ENCODE measurements at places on chromosomes 7 and 10.

DNA sequence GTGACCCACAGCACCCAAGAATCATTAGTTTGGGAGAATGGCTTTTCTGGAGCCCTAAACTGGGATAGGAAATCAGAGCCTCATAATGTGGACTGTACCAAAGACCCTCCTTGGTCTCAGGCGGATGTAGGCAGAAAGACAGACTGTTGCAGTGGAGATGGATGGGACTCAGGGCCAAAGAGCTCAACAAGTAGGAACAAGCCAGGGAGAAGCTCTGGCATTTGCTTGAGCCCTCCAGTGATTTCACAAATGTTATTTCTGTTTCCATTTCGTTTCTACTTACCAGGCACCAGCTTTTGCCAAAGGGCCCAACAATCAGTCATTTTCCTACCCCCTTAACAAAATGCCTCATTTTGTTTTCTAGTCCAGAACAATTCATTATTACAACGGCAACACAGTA is 762.7 kb downstream of the KCNMA1 start:
- DNase-seq = no peak

- DNase-seq = no peak
Observed at GRCh38 chr10:69406816-69407580, 9.7 kb downstream of the TACR2 start.

- no peak for DNase-seq
Observed at GRCh38 chr7:151716323-151716722, 160.6 kb downstream of the PRKAG2 start.

- DNase-seq = peak; percentile 92
Observed at GRCh38 chr10:10911471-10911921, 106.2 kb upstream of the CELF2 start.

DNA sequence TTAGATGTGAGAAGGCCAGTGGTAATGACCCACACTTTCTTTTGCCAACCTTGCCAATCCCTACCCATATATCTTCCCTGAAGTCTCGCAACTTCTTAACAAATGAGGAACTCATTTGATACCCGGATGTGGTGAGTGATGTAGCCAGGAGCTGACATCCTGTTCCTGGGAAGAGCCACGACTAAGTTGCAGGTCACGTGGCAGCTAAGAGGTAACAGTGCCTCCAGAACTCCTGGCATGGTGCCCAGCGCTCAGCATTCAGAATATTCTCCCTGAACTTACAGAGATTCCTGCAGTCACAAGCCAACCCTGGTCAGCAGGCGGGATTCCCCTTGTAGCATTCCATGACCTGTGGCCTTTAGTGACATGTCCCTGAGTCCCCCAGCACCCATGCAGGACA is 282.5 kb downstream of the GALNT17 start:
- DNase-seq = no peak

DNA sequence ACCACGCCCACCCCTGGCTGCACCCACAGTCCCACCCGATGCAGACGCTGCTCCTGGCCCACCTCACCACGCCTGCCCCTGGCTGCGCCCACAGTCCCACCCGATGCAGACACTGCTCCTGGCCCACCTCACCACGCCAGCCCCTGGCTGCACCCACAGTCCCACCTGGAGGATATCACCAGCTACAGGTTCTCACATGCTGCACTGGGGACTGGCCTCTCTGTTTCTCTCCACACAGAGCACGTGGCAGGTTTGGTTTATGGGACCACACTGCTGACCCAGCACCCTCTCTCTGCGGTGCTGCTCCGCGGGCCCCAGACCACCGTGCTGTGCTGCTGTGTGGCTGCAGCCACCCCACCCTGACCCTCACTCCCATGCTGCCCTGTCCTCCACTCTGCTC is 120.9 kb downstream of the VIPR2 start:
- DNase-seq = no peak

GRCh38 chr10:100883312-100883821 is 29.4 kb upstream of the SLF2 start:
- DNase-seq = no peak

DNA sequence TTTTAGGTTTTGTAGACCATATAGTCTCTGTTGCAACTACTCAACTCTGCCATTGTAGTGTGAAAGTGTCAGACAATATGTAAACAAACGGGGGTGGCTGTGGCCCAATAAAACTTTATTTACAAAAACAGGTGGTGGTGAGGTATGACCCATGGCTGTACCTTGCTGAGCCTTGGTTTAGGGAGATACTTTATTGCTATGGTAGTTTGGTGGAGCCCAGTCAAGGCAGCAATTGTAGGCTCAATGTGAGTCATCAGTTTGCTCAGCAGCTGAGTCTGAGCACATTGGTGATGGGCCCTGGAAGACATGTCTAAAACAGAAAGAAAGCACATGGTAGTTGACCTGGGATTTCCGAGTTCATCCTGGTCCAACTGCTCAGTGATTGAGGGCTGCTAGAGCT is 242.5 kb downstream of the REEP3 start:
- DNase-seq = no peak

DNA sequence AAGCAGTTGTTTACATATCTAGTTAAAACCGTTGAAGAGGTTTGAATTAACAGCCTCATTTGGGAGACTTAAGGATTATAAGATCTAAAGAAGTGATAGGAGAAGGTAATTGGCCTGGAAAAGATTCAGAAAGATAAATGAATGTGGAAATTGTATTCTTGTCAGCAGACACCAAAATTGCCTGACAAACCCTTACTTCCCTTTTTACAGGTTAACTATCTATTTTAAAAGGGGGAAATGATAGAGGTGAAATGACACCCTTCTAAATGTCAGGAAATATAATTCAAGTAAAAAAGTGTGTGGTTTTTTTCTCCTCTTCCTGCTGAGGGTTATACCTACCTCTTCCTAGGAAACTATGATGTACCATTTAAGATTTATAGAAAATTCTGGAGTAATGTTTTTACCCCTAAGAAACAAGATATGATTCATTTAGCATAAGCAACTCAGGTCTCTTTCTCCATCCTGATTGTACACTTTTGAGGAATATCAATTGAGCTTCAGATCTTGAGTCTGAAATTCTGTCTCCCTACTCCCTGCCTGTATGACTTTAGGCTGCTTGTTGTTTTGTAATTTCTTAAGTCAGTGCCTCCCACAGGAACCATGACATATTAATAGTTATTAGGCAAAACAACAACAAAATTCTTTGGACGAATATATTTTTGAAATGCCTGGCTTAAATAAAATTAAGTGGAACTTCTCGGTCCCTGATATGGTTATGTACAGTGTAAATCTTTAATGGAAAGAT is 250.4 kb downstream of the RNLS start:
- DNase-seq = no peak

- DNase-seq = no peak
Observed at GRCh38 chr7:129875745-129876411, 76.9 kb downstream of the UBE2H start.

DNA sequence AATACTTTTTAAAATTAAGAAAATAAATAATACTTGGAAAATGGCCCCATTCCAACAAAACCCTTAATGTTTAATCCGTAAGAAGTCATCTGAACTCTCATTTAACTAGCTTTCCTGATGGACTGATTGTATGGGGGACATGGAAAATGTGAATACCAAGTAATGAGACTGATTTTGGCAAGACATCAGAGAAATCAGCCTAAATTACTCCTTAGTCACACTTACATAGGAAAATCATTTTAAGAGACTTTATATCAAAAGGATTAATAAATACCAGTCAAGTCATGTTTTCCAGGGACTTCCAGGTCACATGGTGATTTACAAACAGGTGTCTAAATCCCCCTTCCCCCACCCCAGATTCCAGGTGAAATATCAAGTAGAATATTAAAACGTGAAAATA is 58.2 kb downstream of the GRM8 start:
- DNase-seq = no peak

DNA sequence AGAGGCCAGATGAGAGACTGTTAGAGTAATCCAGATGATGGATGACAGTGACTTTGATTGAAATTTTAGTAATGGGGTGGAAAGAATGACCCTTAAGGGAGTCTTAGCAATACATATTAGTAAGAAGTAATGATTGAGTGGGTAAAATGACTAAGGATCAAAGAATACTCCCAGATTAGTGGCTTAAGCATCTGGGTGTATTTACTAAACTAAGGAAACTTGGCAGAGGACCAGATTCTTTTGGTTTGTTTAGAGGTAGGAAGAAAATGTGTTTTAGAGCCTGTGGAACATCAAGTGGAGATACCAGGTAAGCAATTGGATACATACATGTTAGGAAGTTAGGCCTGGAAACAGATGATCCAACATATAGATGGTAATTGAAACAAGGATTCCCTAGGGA is 58.8 kb upstream of the ADRA2A start:
- DNase-seq = no peak

DNA sequence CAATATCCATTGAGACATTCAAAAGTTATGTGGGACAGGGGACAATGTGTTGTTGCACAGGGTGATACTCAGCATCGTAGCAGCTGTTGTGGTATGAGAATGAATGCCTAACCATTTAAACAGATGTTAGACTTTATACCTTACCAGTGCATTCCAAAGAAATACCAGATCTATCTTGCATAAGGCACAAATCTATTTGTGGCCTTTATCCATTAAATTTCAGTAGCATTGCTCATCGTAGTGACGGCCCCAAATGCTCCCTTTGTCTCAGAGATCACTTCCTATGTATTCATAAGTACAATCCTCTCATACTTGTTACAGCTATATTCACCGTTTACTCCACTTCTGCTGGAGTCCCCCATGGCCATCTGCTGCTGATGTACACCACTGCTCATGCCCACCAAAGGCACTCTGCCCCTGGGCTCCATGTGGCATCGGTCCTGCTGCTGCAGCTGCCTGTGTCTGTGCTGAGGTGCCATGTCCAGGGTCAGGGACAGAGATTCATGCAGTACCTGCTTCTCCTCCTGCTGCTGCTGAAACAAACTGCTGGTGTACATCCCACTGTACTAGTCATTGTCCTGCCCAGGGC is 96.3 kb downstream of the CPED1 start:
- DNase-seq = peak; percentile 90

DNA sequence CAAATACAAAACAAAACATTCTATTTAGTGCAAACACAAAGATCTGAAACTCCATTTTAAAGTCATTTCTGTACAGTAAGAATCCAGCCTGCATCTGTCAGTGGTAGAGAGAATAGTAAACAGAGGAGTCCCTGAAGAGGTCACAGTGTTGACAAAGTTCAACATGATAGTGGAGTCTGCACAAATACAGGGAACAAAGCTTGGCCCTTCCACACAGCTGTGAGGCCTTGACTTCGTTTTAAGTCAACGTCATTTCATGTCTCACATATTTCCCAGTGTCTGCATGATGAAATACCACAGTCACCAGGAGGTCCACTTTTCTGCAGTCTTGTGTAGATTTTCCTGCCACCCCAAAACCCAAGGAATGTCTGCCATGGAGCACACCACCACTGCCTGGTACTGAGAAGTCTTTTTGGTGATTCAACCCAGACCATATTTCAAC is 33.0 kb downstream of the CYP26A1 start:
- DNase-seq = peak; percentile 18

DNA sequence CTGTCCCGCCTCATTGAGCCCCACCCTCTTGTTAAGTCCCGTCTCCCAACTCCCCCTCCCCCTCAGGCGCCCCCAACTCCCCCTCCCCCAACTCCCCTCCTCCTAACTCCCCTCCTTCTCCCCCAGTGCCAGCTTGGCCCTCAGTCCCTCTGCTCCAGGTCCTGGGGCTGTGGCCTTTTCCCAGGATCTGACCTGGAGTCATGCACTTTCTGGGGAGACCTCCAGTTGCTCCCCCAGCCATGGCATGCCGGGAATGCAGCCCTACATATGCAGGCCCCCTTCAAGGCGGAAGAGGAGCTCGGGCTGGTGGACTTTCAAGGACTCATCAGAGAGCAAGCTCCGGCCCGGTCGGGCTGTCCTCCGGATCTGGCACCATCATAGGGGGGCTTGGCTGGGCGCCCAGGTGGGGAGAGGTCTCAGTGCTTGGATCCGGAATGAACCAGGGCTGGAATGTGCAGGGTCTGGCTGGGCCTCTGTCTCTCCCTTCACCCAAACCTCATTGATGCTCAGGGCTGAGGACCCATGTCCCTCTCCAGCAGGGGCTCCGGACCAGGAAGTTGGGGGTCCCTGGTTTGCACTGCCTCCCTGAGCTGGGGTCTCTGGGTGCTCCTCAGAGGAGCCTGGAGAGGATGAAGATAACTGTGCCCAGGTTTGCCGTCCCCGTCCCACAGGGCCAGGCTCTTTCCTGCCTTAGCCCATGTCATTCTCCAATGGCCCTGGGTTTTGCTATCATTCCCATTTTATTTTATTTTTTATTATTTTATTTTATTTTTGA is 41.1 kb downstream of the TMEM270 start:
- no peak for DNase-seq

DNA sequence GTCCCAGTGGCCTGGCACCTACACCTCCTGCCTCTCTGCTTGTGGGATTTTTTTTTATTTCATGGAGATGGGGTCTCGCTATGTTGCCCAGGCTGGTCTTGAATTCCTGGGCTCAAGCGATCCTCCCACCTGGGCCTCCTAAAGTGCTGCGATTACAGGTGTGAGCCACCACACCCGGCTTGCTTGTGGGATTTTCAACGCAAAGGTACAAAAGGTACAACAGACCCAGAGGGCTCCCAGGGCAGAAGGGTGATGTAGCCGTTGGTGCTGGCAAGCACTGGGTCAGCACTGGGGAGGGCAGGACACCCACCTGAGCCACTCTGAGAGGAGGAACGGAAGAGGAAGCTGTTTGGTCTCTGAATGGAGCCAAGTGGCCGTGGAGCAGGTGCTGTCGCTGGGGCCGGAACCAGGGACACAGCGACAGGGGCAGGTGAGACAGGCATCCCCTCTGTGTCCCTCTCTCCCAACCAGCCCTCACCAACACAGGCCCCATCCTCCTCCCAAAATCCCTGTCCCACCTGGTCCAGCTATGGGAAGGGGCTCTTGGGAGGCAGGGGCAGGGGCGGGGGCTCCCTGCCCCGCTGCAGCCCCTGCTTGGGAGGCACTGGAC is 2.8 kb upstream of the SAP25 start:
- no peak for DNase-seq

GRCh38 chr7:72016574-72016973 is 395.6 kb downstream of the CALN1 start:
- DNase-seq = no peak

All from fibroblast of skin of left quadriceps (primary cell).